Effector memory CD8-positive, alpha-beta T cell (primary cell): ENCODE measurements at places on chromosomes 1 and 21.

GRCh38 chr1:12166834-12167492 is at the start of gene TNFRSF1B:
Gene TNFRSF1B (plus strand): TSS chr1:12166991. CDS start chr1:12167092, 101 bp downstream.
- peak within 1 kb of the TSS; percentile 99 for H3K27ac ChIP-seq
- H3K27me3 ChIP-seq = no peaks in the 10 kb centered on the region
- H3K4me3 ChIP-seq = peak within 1 kb of the TSS; percentile 100
- peaks cover 57% of the 10 kb centered on the region for H3K36me3 ChIP-seq

GRCh38 chr1:213017447-213018273 is 2.0 kb upstream of the ANGEL2 start:
- H3K36me3 ChIP-seq = peaks cover 14% of the 10 kb centered on the region
- no peak overlapping the region for H3K4me3 ChIP-seq
- peaks cover 11% of the 10 kb centered on the region for H3K4me1 ChIP-seq
- no peak overlapping the region for H3K27ac ChIP-seq

- H3K27ac ChIP-seq = no peak overlapping the region
- H3K27me3 ChIP-seq = peaks cover 13% of the 10 kb centered on the region
- H3K4me3 ChIP-seq = no peak overlapping the region
- no peaks in the 10 kb centered on the region for H3K4me1 ChIP-seq
Observed at GRCh38 chr1:7482772-7483495, 288.2 kb upstream of the VAMP3 start.

GRCh38 chr1:23422241-23422877 is 2.2 kb downstream of the TCEA3 start:
- H3K4me1 ChIP-seq = peaks cover 29% of the 10 kb centered on the region
- peak overlapping the region; percentile 6 for H3K27ac ChIP-seq
- peak overlapping the region; percentile 76 for H3K4me3 ChIP-seq
- H3K27me3 ChIP-seq = peaks cover 26% of the 10 kb centered on the region

DNA sequence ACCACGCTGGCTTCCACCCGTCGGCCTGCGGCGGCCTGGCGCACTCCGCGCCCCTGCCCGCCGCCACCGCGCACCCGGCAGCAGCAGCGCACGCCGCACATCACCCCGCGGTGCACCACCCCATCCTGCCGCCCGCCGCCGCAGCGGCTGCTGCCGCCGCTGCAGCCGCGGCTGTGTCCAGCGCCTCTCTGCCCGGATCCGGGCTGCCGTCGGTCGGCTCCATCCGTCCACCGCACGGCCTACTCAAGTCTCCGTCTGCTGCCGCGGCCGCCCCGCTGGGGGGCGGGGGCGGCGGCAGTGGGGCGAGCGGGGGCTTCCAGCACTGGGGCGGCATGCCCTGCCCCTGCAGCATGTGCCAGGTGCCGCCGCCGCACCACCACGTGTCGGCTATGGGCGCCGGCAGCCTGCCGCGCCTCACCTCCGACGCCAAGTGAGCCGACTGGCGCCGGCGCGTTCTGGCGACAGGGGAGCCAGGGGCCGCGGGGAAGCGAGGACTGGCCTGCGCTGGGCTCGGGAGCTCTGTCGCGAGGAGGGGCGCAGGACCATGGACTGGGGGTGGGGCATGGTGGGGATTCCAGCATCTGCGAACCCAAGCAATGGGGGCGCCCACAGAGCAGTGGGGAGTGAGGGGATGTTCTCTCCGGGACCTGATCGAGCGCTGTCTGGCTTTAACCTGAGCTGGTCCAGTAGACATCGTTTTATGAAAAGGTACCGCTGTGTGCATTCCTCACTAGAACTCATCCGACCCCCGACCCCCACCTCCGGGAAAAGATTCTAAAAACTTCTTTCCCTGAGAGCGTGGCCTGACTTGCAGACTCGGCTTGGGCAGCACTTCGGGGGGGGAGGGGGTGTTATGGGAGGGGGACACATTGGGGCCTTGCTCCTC is 1.9 kb downstream of the OLIG2 start:
- no peak overlapping the region for H3K27ac ChIP-seq
- H3K4me1 ChIP-seq = peaks cover 31% of the 10 kb centered on the region
- no peak for DNase-seq
- peaks cover 17% of the 10 kb centered on the region for H3K36me3 ChIP-seq
- peak overlapping the region; percentile 65 for H3K4me3 ChIP-seq

DNA sequence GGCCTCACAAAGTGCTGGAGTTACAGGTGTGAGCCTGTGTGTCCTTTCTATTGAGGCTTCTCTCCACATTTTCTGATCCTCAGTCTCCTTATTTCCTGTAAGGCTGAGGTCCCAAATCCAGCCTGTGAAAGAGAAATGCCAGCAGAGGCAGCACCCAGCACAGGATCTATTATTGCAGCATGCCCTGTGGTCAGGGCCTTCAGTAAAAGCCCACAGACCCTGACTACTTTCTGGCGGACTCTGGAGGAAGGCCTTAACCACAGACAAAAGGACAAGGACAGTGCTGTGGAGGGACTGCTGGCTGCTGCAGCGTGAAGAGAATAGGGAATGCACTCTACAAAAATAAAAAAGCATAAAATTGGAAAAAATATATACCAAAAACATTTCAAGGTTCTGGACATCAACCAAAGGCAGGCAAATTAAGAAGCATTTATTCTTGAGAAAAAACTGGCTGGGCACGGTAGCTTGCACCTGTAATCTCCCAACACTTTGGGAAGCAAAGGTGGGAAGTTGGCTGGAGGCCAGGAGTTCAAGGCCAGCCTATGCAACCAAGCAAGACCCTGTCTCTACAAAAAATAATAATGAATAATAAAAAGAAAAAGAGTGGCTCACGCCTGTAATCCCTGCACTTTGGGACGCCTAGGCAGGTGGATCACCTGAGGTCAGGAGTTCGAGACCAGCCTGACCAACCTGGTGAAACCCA is 9.4 kb upstream of the PGD start:
- no peak for DNase-seq
- H3K27me3 ChIP-seq = no peaks in the 10 kb centered on the region
- no peak overlapping the region for H3K4me3 ChIP-seq
- no peak overlapping the region for H3K27ac ChIP-seq
- peaks cover 2% of the 10 kb centered on the region for H3K36me3 ChIP-seq

DNA sequence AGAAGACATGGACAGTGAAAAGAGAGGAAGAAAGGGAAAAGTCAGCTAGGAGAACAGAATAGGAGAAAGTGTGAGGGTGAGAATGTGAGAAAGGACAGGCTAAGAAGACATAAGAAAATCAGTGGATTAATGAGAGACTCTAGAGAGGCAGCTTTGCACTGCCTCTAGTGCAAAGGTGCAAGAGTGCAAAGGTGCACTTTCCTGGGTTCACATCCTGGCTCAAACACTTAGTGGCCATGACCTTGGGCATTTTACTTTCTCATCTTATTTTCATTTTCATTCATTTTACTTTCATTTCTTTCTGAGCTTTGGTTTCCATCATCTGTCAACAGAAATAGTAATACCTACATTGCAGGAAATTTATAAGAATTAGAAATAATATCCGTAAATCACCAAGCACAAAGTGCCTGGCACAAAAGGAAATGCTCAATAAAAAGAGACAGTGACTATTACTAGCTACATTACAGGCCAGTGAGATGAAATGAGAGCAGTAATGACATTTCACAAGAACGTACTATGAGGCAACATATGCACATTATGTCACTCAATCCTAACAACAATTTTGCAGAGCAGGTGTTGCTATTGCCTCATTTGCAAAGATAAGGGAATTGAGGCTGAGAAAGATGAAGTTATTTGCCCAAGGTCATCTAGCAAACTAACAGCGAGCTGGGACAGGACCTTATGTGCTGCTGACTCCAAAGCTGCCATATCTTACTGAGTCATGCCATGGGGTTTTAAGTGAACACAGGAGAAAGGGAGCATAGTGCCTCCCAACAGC is 107.0 kb upstream of the TLR5 start:
- H3K36me3 ChIP-seq = peaks cover 5% of the 10 kb centered on the region
- peak overlapping the region; percentile 10 for H3K27ac ChIP-seq
- H3K4me3 ChIP-seq = no peak overlapping the region
- peaks cover 13% of the 10 kb centered on the region for H3K4me1 ChIP-seq
- peaks cover 23% of the 10 kb centered on the region for H3K27me3 ChIP-seq
- no peak for DNase-seq

- H3K4me1 ChIP-seq = peaks cover 4% of the 10 kb centered on the region
- no peak overlapping the region for H3K4me3 ChIP-seq
- no peaks in the 10 kb centered on the region for H3K36me3 ChIP-seq
- peaks cover 97% of the 10 kb centered on the region for H3K27me3 ChIP-seq
- H3K27ac ChIP-seq = no peak overlapping the region
Observed at GRCh38 chr1:38134294-38134755, 87.7 kb upstream of the POU3F1 start.

DNA sequence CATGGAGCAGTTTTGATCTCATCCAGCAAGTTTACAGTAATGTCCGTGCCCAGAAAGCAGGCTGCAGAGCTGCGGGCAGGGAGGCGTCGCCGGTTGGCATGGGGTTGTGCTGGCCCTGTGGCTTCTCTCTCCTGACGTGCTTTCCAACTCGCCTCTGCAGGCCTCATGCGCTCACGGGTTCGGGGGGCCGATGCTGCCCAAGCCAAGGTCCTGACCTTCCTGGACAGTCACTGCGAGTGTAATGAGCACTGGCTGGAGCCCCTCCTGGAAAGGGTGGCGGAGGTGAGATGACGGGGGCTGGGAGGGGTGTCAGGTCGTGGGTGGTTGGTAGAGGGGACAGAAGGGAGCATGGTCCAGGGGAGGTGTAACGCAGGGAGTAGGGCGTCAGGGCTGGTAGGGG is 176.1 kb downstream of the GALNT2 start:
- peaks cover 12% of the 10 kb centered on the region for H3K4me1 ChIP-seq
- H3K27ac ChIP-seq = no peak overlapping the region
- H3K36me3 ChIP-seq = peaks cover 21% of the 10 kb centered on the region
- H3K27me3 ChIP-seq = no peaks in the 10 kb centered on the region
- H3K4me3 ChIP-seq = no peak overlapping the region

- no peaks in the 10 kb centered on the region for H3K4me1 ChIP-seq
- H3K27me3 ChIP-seq = no peaks in the 10 kb centered on the region
- H3K27ac ChIP-seq = no peak overlapping the region
- no peak overlapping the region for H3K4me3 ChIP-seq
- no peak for DNase-seq
- no peaks in the 10 kb centered on the region for H3K36me3 ChIP-seq
Observed at GRCh38 chr1:80365359-80366021, 1359.0 kb upstream of the ADGRL4 start.
